ENCODE measurements at places on chromosomes 16 and 17.
A peak's percentile ranks its signal among the peaks of the same experiment; 100 is the strongest.

GRCh38 chr17:32495359-32496231 is 8.8 kb downstream of the CDK5R1 start:
- DNase-seq = no peak

DNA sequence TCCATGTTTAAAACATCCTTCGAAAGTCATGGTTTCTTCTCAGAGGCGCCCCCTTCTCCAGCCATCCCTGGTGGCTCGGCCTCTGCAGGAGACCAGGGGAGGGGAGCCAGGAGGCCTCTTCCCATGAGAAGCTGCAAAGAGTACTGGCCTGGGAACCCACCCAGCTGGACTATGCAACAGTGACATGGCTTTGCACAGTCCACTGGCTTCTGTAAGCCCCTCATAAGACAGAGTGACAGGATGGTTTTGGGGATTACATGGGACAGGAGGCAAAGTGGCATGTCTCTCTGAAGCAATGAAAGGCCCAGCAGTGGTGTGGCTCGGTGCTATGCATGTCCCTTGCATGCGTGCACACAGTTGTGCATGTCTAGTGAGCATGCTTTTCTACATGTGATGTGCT is 99.5 kb downstream of the C16orf78 start:
- no peak for DNase-seq

GRCh38 chr17:40912486-40913210 is 24.8 kb downstream of the KRT23 start:
- no peak for DNase-seq

DNA sequence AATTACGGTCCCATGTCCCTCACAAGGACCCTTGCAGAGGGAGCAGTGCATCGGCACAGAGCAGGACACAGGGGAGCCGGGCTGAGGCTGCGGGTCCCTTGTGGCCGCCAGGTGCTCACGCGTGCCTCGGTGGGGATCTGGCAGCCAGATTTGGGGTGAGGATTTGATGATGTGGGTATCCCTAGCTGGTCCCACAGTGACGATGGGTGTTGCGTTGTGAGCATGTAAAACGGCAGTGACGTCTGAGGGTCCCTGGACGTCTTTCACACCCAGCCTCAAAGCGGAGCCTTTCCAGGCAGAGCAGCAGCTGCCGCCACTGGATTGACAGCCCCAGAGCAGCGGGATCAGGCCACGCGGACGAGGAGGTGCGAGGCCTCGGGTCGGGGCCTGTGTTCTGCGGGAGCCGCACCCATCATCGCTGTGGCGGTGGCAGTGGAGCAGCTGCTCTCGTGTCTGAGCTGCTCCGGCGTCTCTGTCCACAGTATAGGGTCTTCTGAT is 54.6 kb downstream of the WDR45B start:
- DNase-seq = no peak

GRCh38 chr17:17783116-17783824 is 53.5 kb downstream of the SREBF1 start:
- peak; percentile 51 for DNase-seq

DNA sequence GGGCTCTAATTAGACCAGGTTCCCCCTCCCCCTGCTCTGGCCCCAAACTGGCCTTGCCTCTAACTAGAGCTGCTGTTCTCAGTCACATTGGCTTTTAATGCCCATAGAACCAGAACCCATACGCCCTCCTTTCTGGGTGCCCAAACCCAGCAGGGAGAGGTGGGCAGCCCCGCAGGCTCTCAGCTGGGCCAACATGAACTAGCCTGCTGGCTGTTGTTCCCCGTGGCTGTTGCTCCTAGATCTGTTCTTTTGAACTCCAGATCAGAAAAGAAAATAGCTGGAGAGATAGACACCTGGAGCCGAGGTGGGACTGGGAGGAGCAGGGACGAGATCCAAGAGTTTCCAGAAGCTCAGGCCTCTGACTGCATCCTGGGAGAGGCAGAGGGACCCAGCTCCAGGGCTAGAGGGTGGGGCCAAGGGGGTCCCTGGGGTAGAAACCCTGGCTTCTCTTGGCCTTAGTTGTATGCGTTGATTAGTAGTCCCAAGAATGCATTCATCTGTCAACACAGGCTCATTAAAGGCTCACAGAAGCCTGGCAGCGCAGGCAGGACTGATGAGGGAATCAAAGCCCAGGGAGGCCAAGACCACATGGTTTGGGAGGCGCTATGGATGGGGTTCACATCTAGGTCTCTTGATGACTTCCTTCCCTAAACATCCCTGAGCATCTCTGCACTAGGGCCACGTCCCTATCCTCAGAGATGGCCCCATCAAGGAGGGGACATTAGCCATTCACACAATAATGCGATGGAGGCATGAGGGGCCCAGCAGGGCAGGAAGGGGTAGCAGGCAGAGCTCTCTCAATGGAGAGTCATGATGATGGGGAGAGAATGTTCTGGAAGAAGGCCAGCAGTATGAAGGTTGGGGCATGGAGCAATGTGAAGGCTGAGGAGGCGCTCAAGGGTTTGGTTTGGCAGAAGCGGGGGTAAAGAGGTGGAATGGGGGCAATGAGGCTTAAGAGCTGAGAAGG is 1.3 kb upstream of the CPSF4L start:
- no peak for DNase-seq

DNA sequence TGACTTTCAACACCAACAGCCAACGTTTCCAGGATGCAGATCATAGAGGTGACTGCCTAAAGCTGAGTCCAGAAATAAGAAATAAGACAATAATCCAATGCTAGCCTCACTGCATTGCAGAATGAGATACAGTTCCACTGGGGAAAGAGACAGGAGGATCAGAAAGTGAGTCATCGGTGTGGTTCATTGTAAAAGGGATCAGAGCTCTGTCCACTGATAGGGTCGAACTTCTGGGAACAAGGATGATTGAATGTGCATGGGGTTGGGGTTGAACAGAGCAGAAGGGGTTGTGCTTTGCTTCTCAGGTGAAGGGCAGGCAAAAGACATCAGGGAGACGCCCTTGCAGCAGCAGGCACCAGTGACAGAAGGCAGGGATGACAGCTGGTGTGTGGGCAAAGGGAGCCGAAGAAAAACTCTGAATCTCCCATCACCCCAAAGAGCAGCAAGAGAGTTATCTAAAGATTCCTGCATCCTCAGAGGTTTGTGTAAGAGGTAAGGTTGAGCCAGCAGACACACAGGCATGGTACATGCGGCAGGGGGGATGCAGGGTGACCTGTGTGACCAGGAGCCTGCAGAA is 16.4 kb downstream of the CLEC10A start:
- DNase-seq = no peak

- no peak for DNase-seq
Measured at GRCh38 chr17:42904110-42904469, 3.5 kb downstream of the G6PC1 start.

- DNase-seq = no peak
Measured at GRCh38 chr17:68351395-68351794, 60.1 kb downstream of the ARSG start.

DNA sequence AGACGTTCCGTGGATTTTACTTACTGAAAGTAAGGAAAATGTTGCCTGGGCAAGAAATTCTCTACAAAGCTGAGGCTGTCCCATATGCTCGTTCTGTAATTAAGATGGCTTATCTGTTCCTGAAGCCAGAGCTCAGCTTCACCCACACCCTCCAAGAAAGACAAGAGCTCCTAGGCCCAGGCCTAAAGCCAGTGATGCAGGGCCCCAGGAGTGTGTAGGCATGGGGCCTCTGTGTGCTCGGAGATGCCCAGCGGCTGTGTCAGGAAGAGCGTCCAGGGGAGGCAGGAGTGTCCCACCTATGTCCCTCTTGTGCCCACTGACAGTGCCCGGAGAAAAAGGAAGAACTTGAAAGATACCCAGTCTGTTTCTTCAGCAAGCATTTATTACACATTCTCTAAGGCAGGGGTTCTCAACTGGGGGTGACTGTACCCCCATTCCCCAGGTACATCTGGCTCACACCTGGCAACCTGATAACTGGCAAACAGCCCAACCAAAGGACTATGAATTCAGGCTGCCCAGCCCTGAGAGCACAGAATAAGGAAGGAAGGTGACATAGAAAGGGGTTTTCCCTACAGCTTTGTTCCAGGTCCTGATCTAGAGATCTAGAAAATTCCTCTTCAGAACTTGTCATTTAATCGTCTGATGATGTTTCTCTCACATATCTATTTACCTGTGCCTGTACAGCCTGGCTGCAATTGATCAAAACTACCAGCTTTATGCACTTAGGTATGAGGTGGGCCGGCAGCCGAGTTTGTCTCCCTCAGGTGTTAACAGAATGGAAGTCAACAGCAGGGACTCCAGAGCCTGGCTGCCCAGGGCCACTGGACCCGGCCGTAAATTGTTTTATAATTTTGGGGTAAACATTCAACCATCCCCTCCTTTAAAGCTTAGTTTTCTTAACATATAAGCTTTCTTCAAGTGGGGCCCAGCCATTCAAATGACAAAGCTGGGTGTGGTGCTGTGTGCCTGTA is 12.0 kb downstream of the SNN start:
- DNase-seq = no peak

GRCh38 chr16:66212428-66212827 is 154.1 kb upstream of the CDH5 start:
- no peak for DNase-seq

DNA sequence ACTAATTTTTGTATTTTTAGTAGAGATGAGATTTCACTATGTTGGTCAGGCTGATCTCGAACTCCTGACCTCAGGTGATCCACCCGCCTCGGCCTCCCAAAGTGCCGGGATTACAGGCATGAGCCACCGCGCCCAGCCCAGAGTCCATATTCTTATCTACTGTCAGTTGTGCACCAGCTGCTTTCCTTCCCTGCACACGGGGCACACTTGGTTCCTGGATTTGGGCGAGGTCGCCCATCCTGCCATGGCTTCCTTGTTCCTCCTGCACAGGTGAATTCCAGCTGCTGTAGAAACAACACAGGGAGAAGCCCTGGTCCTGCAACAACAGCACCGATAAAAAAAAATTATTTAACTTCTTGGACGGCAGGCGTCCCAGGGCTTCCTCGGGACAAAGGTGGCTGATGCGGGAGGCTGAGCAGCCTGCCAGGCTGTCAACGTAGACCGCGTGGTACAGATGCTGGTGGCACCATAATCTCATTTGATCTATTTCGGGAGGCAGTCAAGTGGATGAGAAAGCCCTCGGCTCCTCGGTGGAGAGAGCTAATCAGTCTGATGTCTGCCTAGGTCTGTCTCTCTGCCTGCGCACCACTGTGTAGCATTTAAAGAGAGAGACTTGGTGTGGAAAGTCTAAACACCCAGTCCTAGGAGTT is 19.1 kb downstream of the RGS9 start:
- no peak for DNase-seq
